WTC11 (cell line): ENCODE measurements at places on chromosomes 12 and 14. TPM values are rescaled to one million over a fixed set of nuclear protein-coding genes. Genes with fewer than 3 reads are reported as not detected.

GRCh38 chr12:88245905-88246304 is 103.8 kb downstream of the TMTC3 start:
- no peak for DNase-seq

Gene OR6C2
- total RNA-seq = not detected in 3 replicates

Gene PAPLN
- 9.3 to 16.3 TPM (median 14.8 TPM) in 3 replicates for total RNA-seq

DNA sequence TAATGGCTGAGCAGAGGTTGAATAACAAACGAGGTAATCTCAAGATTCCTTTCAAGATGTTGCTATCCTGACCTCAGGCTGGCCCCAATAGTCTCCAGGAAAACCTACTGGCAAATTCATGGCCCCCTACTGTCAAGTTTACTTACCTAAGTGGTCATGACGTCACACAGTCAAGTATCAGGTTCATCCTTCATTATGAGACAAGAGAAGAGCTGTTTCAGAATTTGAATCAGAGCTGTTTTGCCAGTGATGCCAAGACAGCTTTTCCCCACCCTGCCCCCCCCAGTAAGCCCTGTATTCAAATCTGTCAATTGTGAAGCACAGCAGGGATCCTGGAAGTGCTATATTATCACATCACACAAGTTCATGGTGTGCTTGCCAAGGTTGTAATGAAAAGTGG is 509.6 kb downstream of the NOVA1 start:
- peak; percentile 14 for DNase-seq

GRCh38 chr12:89166525-89166934 is 185.8 kb downstream of the DUSP6 start:
- no peak for DNase-seq

GRCh38 chr12:22474970-22475720 is 69.2 kb downstream of the C2CD5 start:
- DNase-seq = no peak
